Neuronal stem cell (in vitro differentiated cells): ENCODE measurements at places on chromosomes 1 and 21.

- no peak for DNase-seq
Measured at GRCh38 chr21:44052071-44052829, 40.1 kb downstream of the TRAPPC10 start.

DNA sequence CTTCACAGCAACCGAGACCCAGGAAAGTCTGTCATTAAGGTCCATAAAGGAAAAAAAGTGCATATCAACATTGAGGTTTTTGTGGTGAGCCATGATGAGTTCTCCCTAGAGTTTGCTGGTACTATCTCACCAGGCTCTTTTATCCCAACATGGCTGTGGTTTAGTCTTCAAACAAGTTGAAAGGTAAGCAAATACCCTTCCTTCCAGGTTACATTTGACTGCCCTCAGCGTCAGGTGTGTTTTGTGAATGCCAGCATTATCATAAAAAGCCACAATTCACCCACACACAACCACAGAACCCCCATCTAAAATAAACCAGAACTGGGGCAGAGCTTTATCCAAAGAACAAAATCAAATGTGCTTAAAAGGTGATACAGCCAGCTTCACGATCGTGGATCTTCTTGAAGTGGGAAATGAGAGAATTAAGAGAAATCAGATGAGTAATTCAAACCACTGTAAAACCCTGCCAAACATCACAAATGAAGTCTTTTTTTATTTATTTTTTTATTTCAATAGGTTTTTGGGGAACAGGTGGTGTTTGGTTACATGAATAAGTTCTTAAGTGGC, 64.7 kb downstream of the SETD4 start:
- no peak for DNase-seq

GRCh38 chr1:207754974-207755700, 3.3 kb downstream of the CD46 start:
- DNase-seq, result no peak

GRCh38 chr1:188043536-188044245, 1214.9 kb downstream of the PLA2G4A start:
- DNase-seq, result no peak

- DNase-seq, result no peak
Measured at GRCh38 chr1:182917378-182917777, 35.6 kb downstream of the SHCBP1L start.
